ENCODE measurements at places on chromosomes 2 and 18. TPM values are rescaled to one million over a fixed set of nuclear protein-coding genes. Genes with fewer than 3 reads are reported as not detected.

BCL11A gene
- 11.6 TPM for total RNA-seq

AKAIN1 gene
- not detected for total RNA-seq

MAP2 gene
- 30.9 TPM for total RNA-seq

EFEMP1 gene
- 8.6 TPM for total RNA-seq

VWA3B gene
- 27.0 TPM for total RNA-seq

HOXD10 gene
- 3.3 TPM for total RNA-seq

ZNF396 gene
- 7.3 TPM for total RNA-seq

IL1R2 gene
- total RNA-seq, result 3.7 TPM

GALNT14 gene
- total RNA-seq, result 31.5 TPM

EPG5 gene
- 66.4 TPM for total RNA-seq

CYP26B1 gene
- total RNA-seq, result 42.1 TPM

SERPINB3 gene
- total RNA-seq, result 1.1 TPM

CDH2 gene
- total RNA-seq, result 165 TPM

TXNDC2 gene
- total RNA-seq, result 30.5 TPM

TOGARAM2 gene
- total RNA-seq, result 2.1 TPM

ANKRD30BL gene
- 41.0 TPM for total RNA-seq

ERMN gene
- 1.6 TPM for total RNA-seq

SLC40A1 gene
- total RNA-seq, result 52.3 TPM

ALPP gene
- 0.25 TPM for total RNA-seq

DPP4 gene
- total RNA-seq, result 1.2 TPM

POTEC gene
- 70.2 TPM for total RNA-seq

FOXD4L1 gene
- total RNA-seq, result 0.19 TPM

Measured in testis (tissue), 5 donors.